ENCODE measurements at places on chromosomes 5 and 9. TPM values are rescaled to one million over a fixed set of nuclear protein-coding genes. Genes with fewer than 3 reads are reported as not detected.

DNA sequence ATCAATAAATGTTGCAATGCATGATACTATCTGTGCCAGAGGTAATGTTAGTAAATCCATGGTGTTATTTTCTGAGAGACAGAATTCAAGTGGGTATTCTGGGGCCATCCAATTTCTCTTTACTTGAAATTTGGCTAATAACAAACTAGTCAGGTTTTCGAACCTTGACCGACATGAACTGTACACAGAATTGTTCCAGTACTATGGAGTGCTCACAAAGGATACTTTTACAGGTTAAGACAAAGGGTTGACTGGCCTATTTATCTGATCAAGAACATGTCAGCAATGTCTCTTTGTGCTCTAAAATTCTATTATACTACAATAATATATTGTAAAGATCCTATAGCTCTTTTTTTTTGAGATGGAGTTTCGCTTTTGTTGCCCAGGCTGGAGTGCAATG, 18.2 kb downstream of the MLANA start:
- DNase-seq, result no peak

The ABITRAM gene
- 16.5 TPM for total RNA-seq

The PCDHB4 gene
- total RNA-seq, result 2.2 TPM

DNA sequence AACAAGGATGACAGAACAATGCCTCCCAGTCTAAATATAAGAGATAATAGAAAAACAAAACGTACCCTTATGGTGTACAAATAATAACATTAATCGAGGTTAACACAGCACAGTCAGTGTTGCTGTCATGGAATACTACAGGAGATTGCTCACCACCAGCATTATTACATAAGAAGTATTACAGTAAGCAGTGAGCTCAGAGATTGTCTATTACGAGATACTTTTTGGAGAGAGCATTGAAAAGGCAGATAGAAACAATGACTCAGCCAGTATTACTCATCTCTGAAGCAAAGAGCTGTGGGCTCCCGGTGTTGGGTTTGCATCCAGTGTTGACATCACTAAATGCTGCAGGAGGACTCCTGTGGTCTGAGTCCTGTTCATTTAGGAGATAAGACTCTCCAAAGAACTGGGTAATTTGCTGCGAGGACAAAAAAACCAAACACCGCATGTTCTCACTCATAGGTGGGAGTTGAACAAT, 191.9 kb upstream of the SEMA6A start:
- no peak for DNase-seq

Measured in lower lobe of right lung (tissue), 2 donors.